ENCODE measurements at places on chromosomes 7 and 10. TPM values are rescaled to one million over a fixed set of nuclear protein-coding genes. Genes with fewer than 3 reads are reported as not detected.

The SHTN1 gene
- 0.10 TPM for total RNA-seq

The MSMB gene
- total RNA-seq: not detected

The GIMAP4 gene
- 476 TPM for total RNA-seq

The CHN2 gene
- 0.74 TPM for total RNA-seq

The STK31 gene
- total RNA-seq: 0.10 TPM

The MCM10 gene
- 55.5 TPM for total RNA-seq

The TUBAL3 gene
- total RNA-seq: not detected

The AGBL3 gene
- total RNA-seq: 2.2 TPM

The UBTD1 gene
- total RNA-seq: 1.5 TPM

The OR2A42 gene
- total RNA-seq: 0.07 TPM

The NPFFR1 gene
- not detected for total RNA-seq

The KLF14 gene
- total RNA-seq: not detected

The ETV1 gene
- total RNA-seq: not detected

The EBF3 gene
- not detected for total RNA-seq

The RBP3 gene
- not detected for total RNA-seq

The AGMO gene
- total RNA-seq: not detected

The VIPR2 gene
- total RNA-seq: 0.56 TPM

The VPS37D gene
- 0.15 TPM for total RNA-seq

The BICC1 gene
- not detected for total RNA-seq

The FIS1 gene
- 114 TPM for total RNA-seq

The AP3M1 gene
- total RNA-seq: 53.7 TPM

The CYP2C19 gene
- total RNA-seq: not detected

The CLIP2 gene
- 2.6 TPM for total RNA-seq

The DYDC2 gene
- not detected for total RNA-seq

The UBN2 gene
- 13.8 TPM for total RNA-seq

The SDK1 gene
- total RNA-seq: 0.20 TPM

The ADAM8 gene
- total RNA-seq: 302 TPM

The CUX1 gene
- 24.5 TPM for total RNA-seq

The TMEM184A gene
- total RNA-seq: not detected

The MPP7 gene
- total RNA-seq: 3.6 TPM

The LRRN3 gene
- total RNA-seq: 127 TPM

The OR2A1 gene
- not detected for total RNA-seq

The FGL2 gene
- 4.4 TPM for total RNA-seq

The RPEL1 gene
- not detected for total RNA-seq

The TRIM73 gene
- total RNA-seq: 12.4 TPM

The TCAF2 gene
- total RNA-seq: 28.7 TPM

The VGF gene
- 0.20 TPM for total RNA-seq

The LRRC18 gene
- not detected for total RNA-seq

The BMI1 gene
- 50.7 TPM for total RNA-seq

The GPR15LG gene
- total RNA-seq: not detected

The CYP3A5 gene
- not detected for total RNA-seq

The TEX47 gene
- not detected for total RNA-seq

The MEOX2 gene
- not detected for total RNA-seq

The AIFM2 gene
- total RNA-seq: 4.9 TPM

The ZNF282 gene
- 42.4 TPM for total RNA-seq

The GALNT17 gene
- total RNA-seq: not detected

The EVX1 gene
- total RNA-seq: not detected

The SPDYE8 gene
- not detected for total RNA-seq

The BEND7 gene
- total RNA-seq: not detected

The TRIM50 gene
- not detected for total RNA-seq

The BHLHA15 gene
- 0.64 TPM for total RNA-seq

The CFAP43 gene
- total RNA-seq: not detected
